ENCODE measurements at places on chromosomes 12 and 14. TPM values are rescaled to one million over a fixed set of nuclear protein-coding genes. Genes with fewer than 3 reads are reported as not detected.

Gene FERMT2
- 158 TPM for total RNA-seq

Gene SLC7A7
- total RNA-seq, result 8.8 TPM

Gene IL26
- total RNA-seq, result 0.11 TPM

Gene NTF3
- total RNA-seq, result 6.9 TPM

Gene RAD9B
- 0.89 TPM for total RNA-seq

Gene PTGDR
- 3.6 TPM for total RNA-seq

Gene ACSM4
- not detected for total RNA-seq

Gene TAS2R20
- total RNA-seq, result 3.4 TPM

Gene VEZT
- 164 TPM for total RNA-seq

Gene NOS1
- total RNA-seq, result 1.2 TPM

Gene AKAP3
- 1.5 TPM for total RNA-seq

Gene RTL1
- 0.99 TPM for total RNA-seq

Gene LPAR5
- total RNA-seq, result 2.5 TPM

Gene OAS2
- total RNA-seq, result 9.3 TPM

Gene TMEM30B
- 7.6 TPM for total RNA-seq

Gene RNASE1
- total RNA-seq, result 99.1 TPM

Gene MIP
- total RNA-seq, result 0.30 TPM

Gene RNFT2
- total RNA-seq, result 15.3 TPM

Gene COQ5
- total RNA-seq, result 32.3 TPM

Gene SMAGP
- 5.1 TPM for total RNA-seq

Gene OR9K2
- total RNA-seq, result not detected

All from spinal cord (tissue), 10 donors.